NB4 (cell line): ENCODE measurements at places on chromosomes 1 and 21.

GRCh38 chr1:212007178-212007577 is 28.2 kb downstream of the INTS7 start:
- DNase-seq, result no peak

DNA sequence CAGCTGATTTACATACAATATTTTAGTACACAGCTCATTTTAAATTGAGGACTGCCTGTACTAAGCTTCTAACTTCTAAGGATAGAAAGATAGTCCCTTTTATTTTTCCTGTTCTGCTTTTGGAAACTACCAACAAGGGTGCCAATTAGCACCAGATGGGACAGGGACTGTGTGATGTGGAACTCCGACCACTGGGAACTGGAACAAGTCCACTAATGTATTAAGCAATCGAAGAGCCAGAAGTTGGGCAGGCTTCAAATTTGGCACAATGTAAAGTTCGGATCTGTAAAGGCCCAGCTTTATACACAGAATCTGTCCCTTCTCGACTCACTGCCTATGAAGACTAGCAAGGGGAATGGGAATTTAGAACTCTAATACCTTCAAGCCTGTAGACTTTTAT is 149.3 kb downstream of the ZC3H11B start:
- no peak for DNase-seq

GRCh38 chr1:1996207-1996651 is 7.4 kb downstream of the CFAP74 start:
- peak; percentile 89 for DNase-seq

DNA sequence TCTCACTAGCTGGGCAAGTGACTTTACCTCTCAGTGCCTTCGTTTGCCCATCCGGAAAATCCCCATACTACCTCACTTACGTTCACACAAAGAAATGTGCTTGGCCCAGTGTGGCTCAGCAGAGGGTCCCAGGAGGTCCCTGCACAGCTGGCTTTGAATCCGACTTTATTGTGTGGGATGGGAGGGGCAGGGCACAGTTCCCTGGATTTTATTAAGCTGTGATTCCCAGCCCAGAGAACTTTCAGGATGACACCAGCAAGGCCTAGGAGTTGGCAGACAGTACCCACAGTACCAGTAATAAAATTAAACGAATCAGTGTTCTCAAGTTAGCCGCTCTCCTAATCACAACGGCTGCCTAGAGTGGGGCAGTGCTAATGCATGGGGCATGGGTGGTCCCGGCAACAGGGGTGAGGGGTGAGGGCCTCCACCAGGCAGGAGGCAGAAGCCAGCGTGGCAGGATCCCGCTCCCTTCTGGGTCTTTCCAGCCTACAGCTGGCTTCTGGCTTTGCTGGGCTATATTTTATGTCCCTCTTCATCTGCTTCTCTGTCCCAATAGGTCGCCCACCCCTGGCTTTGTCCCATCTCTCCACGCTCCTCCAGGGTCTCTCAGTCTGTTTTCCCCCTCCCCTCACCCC is 74.9 kb downstream of the VWA5B1 start:
- no peak for DNase-seq

- DNase-seq, result no peak
These were observed 202.3 kb upstream of the GALNT2 start for GRCh38 chr1:229864686-229865230.

GRCh38 chr1:62922006-62922405 is 138.1 kb downstream of the ATG4C start:
- DNase-seq, result no peak

DNA sequence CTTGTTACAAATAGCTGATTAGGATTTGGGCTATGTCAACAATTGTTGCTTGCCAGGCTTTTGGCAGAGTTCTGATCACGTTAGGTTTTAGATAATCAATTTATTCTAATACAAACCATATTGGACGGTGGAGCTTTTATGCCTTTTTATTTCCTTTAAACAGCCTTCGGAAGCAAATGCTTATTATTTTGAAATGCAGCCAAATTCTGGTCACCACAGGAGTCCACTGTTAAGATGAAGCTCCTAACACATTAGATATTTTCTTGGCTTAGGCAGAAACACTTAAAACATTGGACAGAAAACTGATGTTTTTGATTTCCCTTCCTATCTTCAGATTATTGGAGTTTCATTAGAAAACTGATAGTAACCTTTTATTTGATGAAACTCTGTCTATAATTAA is 82.9 kb downstream of the CENPF start:
- no peak for DNase-seq

GRCh38 chr21:36241717-36242116 is 78.3 kb upstream of the MORC3 start:
- no peak for DNase-seq

DNA sequence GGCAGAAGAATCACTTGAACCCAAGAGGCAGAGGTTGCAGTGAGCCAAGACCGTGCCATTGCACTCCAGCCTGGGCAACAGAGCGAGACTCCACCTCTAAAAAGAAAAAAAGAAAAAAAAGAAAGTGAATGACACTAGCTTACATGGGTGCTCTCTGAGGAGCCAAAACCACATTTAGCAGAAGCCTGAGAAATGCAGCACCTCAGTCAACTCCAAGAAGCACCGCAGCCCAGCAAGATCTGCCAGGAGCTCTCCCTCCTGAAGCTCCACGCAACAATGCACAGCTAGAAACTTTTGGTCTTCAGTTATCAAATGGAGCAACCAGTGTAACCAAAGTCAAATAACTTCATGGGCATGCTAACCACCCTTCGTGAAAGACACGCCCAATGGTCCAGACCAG is 229.1 kb downstream of the SETD4 start:
- no peak for DNase-seq

DNA sequence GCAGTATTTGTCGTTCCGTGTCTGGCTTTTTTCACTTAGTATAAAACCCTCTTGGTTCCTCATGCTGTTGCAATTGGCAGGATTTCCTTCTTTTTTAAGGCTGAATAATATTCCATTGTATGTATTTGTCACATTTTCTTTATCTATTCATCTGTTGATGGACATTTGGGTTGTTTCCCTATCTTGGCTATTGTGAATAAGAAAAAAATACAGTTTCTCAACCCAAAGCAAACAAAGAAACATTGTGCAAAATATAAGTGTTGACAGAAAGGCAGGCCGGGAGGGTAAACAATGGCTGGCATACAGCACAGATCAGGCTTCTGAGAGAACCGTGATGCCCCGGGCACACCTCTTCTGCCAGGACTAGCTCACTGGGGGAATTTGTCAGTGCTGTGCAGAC is 26.9 kb downstream of the NENF start:
- no peak for DNase-seq

DNA sequence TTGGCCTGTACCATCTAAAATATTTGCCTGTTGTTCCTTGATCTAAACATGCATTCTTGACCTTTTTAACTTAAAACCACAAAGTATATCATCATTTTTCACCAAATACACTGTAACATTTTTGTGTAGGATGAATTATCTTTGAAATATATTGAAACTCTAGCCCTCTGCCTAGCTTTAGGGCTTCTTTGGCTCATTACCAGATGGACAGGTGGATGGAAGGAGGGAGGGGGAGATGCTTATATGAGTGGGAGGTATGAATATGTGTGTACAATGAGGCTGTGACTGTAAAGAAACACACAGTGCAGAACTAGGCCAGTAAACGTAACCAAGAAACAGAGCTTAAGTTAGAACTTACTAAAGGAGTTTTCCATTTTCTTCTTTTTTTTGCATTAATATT is 118.5 kb downstream of the ESRRG start:
- DNase-seq, result no peak

DNA sequence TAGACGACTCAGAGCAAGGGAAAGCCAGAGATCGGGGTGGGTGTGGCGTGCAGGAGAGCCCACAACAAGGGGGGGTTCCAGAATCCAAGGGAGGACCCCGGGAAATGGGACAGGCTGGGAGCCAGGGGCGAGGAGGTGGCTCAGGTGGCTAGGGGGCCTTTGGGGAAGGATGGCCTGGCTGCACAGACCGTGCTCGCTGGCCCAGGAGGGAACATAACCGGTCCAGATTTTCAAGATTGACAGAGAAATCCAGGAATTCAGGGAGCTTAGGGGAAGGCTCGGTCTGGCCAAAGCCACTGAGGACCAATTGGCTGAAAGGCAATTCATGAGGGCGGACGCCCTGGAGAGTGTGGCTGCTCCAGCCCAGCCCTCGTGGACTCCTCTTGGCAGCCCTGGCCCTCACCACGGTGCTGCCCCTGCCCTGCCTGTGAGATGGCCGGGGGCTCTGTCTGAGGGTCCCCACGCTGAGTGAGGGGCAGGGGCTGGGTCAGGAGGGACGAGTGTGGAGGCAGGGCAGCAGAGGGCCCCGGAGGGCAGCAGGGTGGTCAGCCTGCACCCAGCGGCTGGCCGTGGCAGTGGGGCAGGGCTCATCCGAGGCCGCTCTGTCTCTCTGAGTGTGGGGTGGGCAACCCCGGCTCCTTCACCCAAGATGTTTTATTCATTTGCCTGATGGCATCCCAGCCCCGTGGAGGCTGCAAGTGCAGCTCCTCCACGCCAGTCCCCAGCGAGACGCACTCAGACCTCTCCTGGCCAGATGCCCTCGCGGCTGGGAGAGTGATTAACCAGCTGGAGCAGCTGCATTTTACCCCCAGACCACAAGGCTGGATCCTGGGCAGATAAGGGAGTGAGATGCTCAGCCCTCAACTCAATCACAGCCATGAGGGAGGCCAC is 5.6 kb upstream of the LRRC3 start:
- DNase-seq, result no peak

DNA sequence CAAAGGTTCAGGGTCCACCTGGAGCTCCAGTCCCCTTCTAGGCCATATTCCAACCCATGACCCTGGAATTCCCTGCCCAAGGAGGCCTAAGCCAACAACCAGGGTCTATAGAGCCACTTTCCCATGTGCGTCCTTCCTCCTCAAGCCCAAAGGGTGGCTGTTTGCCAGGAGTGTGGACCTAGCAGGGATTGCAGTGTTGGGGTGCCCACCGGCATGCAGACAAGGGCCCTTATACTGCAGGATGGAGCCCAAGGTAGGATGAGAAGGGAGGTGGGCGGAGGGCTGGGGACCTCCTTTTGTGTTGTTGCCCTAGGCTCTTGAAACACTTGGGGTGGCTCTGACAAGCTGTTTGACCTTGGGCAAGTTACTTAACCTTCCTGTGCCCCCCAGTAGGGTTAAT is 19.7 kb upstream of the ADGRB2 start:
- DNase-seq, result no peak

GRCh38 chr1:231634323-231635013 is 7.9 kb downstream of the DISC1 start:
- no peak for DNase-seq

DNA sequence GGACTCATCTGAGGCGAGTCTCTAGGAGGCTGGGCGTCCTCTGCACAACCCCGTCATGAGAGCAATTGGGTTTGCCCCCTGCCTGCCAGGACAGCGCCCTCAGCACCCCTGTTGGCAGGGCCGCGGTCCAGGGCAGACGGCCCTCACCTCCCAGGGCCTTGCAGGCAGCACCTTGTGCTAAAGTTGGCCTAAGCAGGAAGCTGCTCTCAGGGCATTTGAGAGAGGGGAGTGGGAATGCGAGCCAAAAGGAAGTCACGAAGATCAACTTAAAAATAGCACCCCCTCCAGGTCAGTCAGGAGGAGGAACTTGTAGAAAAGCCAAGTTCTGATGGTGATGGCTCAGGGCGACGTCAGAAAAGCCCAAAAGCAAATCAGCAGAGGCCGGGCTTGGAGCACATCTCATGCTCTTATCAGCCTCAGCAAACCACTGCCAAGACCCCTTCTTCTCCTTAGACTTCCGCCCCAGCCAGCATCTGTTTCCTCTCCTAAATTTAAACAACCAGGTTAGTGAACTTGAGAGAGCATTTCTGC is 12.6 kb upstream of the ADORA3 start:
- peak; percentile 90 for DNase-seq

GRCh38 chr1:215405211-215405610 is 161.9 kb upstream of the KCTD3 start:
- no peak for DNase-seq

- DNase-seq, result peak; percentile 98
These were observed 14.3 kb downstream of the NADK start for GRCh38 chr1:1763657-1764621.
